ENCODE measurements at places on chromosomes 5 and 9.

GRCh38 chr5:42301349-42301748, 121.9 kb upstream of the GHR start:
- DNase-seq: no peak

- DNase-seq: no peak
Measured at GRCh38 chr9:8762479-8763085, 963.0 kb upstream of the DMAC1 start.

DNA sequence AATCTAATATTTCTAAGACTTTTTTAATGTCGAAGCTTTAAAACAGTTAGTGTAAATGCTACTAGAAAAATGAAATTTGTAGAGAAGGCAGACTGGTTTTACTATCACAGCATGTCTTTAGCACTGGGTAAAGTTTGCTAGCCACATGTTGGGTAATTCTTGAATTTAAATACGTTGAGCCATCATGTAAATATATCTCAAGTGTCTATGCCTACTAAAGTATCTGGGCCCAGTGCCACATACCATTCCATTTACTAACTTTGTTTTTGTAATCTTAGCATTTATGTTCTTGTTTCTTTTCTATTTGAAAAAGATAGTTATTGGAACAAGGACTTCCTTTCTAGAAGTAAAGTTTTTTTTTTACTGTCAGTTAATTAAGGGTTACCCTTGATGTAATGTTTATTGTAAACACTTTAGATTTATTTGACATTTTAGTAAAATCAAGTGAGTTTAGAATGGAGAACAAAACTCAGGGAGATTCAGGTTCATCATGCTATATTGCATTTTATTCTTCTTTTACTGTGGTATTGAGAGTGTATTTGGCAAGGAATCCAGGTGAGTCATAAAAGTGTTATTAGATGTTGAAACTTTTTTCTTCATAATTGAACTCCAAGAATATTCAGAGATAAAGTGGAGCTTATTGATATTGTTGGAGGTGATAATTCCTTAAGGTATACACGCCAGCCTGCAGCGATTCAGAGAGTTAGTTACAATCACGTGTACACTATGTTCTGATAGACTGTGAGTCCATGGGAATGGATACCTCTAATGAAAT, 182.4 kb downstream of the CCDC171 start:
- no peak for DNase-seq

DNA sequence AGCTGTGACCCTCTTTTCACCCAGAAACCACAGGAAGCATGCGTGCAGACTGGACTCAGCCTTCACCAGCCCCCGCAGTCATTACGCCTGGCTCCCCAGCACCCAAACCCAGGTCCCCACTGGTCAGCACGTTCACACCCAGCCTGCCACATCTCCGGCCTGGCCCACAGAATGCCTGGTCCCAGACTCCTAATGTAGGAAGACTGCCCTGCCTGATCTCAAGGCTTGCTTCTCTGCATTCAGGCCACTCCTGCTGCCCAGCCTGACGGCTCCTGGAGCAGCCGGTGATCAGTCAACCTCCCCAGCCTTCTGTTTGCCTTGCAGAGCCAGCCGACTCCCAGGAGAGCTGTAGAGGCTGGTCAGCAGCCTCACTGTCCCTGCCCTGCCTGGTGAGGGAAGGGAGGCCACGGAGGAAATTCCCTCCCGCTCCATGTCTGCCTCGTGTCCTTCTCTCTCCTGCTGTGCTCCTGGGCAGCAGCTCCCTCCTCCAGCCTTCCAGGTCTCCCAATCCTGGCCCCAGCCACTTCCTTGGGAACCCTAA, 25.4 kb downstream of the ADAMTS2 start:
- peak; percentile 28 for DNase-seq

DNA sequence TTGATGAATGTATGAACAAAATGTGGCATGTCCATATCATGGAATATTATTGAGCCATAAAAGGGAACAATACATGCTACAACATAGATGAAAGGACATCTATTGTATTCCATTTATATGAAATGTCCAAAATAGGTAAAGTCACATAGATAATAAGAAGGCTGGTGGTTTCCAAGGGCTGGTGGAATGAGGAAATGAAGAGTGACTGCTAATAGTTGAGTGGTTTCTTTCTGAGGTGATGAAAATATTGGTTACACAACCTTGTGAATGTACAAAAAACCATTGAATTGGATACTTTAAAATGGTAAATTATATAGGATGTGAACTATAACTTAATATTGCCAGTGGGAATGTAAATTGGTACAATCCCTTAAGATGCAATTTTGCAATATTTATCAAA, 5.2 kb downstream of the ARSB start:
- DNase-seq: no peak

GRCh38 chr5:82095536-82095935, 123.7 kb downstream of the ATG10 start:
- no peak for DNase-seq

- DNase-seq: peak; percentile 57
Measured at GRCh38 chr9:134965411-134965810, 47.7 kb upstream of the FCN1 start.

DNA sequence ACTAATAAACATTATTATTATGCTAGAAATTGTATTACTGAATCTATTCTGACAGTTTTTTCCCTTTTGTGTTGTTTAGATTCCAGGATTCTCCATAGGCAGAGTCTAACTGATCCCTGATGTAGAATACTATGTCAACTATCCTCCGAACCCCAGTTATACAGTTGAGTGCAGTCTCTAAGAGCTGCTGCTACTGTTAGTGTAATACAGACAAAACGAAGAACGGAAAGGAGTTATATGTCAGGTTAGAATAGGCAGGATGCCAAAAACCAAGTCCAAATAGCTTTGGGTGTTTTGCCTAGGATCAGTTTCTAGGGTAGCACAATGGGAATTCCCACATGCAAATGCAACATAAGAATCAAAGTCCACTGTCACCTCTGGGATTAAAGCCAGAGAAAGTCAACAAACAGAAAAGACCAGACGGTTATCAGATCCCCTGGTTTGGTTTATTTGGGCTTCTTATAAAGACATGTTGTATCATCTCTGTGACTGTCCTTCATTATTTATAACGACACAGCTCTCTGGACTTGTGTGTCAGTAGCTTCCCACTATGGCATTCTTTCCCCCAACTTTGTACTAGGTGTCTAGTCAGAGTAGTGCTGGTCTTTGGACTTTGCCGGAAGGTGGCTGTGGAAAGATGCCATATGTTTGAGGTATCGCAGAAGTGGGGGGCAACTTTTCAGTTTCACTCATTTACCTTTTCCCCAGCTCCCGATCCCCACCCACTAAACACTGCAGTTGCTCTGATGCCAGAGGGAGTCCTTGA, 14.9 kb upstream of the TMEM38B start:
- DNase-seq: no peak

DNA sequence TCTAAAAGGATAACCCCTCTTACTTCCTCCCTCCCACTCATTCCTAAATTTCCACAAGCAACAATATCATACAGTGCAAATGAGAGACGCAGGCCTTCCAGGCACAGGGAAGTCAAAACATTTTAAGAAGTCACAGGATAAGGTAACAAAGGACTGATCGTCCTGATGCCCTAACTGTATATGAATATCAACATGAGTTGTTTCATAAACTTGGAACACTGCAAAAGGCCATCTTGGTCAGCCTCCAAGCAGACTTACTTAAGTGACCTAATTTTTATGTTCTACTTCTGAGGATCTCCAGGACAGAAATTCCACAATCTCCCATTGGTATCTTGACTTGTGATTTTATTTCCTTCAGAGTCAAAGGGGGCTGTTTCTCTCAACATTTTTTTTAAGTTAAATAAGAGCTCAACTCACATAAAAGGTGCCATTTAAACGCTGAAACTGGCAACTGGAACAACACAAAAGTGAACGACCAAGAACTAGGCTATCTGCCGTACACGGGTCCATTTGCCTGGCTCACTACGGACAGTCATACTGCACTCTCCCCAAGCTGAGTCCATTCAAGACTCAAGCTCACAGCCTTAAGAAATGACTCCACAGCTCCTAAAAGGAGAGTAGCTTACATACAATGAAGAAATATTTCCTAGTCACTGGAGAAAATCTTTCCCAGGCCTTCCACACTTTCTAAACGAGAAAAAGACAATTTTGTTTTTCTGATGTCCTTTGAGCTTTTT, 71.3 kb downstream of the LHFPL2 start:
- DNase-seq: no peak

DNA sequence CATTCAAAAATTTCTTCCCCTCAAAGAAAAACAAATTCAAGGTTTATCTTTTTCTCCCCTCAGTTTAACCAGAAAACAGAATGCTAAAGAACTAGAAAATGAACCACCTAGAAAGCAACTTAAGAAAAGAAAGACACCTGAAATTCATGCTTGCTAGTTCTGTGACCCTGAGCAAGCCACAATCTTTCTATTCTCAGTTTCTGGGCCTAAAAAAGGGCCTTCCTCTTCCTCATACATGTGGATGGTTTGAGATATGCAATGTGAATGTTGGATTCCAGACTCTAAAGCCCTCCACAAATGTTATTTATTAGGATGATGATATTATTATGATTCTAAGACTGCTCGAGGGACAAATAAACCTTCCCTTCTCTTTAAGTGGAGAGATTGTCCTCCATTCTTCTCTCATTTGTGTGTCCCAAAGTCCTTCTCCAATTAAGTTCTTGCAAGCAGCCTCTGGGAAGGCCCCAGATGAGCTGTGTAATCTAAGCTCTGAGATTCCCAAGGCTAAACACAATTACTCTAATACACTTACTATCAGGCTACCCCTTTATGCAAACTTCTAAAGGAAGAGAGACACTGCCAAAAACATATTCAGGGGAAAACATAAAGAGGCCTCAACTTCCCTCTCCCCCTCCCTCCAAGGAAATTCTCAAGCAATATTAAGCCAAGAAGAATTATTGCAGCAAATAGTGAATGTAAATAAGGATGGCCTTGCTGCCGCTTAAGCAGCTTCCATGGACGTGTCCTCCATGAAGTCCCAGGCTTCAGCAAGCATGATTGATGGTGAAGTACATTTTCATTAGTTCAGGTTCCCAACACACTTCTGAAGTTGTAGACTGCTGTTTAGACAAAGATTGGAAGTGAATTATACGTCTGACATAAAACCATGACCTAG, 80.2 kb downstream of the PRKACG start:
- no peak for DNase-seq

DNA sequence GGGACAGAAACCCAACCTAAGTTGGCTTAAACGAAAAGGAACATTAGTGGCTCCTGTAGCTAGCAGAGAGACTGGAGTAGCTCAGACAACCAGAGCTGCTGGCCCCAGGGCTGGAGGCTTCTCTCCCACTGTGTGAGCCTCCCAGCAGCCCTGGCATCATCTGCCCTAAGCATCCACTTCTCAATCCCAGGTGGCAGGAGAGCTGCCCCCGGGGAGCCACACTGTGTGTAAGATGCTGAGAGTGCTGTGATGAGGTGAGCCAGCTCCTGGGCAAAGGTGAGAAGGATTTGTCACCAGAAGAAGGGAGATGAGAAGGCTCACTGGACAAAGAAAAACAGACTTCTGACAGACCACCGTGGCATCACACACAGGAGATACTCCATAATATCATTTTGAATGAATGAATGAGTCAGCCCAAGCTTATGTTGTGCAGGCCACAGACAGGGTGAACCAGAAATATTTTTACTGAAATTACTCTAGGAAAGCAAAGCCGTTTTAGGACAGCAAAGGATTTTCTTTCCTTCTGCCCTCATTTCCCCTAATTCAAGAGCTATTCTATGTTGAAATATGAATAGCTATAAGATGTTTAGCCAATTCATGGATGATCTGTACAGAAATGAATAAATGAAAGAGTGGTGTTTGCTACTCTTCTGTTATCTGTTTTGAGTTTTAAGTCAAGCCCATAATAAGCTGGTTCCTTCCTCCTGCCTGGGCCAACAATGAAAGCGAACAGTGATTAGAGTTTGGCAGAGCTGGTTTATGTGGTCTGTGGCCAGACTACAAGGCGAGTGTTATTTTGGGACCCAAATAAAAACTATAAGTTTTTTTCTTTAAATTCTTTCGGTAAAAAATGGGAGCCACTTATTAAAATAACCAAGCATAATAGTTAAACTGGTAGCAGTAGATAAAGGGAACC, 57.4 kb upstream of the ECM2 start:
- no peak for DNase-seq

DNA sequence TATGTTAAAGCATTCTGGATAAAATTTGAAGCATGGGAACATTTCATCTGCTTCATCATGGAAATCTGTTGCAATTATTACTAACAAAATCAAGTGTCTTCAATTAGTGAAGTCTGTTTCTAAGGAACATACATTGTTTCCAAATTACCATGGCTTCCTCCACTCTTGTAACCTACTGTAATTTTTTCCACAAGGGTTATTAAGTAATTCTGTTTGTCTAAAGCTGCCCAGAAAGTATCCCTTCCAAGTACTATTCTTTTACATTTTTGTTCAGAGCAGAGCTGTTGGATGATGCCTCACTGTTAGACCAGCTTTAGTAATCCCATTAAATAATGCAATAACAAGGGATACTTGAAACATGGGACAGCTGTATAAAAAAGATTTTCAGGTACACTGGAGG, 483.5 kb upstream of the CD180 start:
- DNase-seq: no peak

- DNase-seq: no peak
Measured at GRCh38 chr9:108911820-108912219, 22.1 kb downstream of the ELP1 start.

DNA sequence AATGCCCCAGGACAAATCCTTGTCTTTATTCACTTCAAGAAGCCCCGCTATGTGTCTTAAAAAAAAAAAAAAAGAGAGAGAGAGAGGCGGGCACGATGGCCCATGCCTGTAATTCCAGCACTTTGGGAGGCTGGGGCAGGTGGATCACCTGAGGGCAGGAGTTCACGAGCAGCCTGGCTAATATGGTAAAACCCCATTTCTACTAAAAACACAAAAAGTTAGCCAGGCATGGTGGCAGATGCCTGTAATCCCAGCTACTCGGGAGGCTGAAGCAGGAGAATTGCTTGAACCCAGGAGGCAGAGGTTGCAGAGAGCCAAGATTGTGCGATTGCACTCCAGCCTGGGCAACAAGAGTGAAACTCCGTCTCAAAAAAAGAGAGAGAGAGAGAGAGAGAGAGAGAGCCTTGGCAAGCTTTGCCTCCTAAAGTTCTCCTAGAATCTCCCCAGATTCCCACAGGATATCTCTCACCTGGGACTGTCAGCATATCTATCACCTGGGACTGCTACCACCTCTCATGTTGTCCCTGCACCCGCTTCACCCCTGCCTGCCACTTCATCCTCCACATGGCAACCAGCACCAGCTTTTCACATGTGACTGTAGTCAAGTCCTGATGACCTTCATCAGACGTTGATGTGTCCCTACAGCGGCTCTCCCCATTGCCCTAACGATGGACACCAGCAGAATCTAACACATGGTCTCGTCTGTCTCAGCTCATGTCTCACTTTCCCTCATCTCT, 5.8 kb downstream of the ITK start:
- no peak for DNase-seq

- DNase-seq: no peak
Measured at GRCh38 chr9:34289159-34289558, 39.9 kb downstream of the KIF24 start.

- no peak for DNase-seq
Measured at GRCh38 chr5:95410279-95410678, 19.1 kb downstream of the FAM81B start.

- DNase-seq: no peak
Measured at GRCh38 chr9:70060883-70061507, 17.3 kb downstream of the MAMDC2 start.
